A673 (cell line): ENCODE measurements at places on chromosomes 13 and 19.

DNA sequence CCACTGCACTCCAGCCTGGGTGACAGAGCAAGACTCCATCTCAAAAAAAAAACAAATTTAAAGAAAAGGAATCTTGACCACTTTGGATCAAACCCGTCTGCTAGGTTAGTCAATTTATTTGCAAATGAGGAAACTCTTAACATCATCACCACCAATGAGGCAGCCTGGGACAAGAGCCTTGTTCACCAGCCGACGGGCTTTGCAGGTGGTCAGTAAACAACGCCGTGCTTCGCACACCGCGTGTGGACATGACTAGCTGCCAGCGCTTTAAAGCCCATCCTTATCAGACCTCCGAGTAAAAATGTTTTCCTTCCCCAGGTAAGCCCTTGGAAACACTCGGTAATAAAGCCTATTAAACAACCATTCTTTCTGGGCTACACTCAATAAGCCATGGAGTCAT, 41.9 kb downstream of the INSR start:
- no peak for DNase-seq

DNA sequence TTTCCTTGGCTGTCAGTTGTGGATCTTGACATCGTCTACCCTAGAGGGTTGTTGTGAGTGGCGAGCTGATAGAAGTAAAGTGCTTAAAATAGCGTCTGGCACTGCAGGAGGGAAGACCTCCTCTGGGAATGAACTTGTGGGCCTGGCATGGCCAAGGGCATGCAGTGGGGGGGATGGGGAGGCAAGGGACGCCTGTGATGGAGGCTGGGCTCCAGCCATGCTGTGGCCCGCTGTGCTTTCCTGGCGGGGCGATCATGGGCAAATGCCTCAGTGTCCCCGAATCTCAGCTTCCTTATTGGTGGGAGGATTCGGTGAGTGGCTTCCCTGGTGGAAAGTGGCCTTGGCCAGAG, 10.7 kb downstream of the CARM1 start:
- DNase-seq = no peak

- no peak for DNase-seq
Observed at GRCh38 chr13:28055357-28055756, 45.0 kb downstream of the FLT3 start.

DNA sequence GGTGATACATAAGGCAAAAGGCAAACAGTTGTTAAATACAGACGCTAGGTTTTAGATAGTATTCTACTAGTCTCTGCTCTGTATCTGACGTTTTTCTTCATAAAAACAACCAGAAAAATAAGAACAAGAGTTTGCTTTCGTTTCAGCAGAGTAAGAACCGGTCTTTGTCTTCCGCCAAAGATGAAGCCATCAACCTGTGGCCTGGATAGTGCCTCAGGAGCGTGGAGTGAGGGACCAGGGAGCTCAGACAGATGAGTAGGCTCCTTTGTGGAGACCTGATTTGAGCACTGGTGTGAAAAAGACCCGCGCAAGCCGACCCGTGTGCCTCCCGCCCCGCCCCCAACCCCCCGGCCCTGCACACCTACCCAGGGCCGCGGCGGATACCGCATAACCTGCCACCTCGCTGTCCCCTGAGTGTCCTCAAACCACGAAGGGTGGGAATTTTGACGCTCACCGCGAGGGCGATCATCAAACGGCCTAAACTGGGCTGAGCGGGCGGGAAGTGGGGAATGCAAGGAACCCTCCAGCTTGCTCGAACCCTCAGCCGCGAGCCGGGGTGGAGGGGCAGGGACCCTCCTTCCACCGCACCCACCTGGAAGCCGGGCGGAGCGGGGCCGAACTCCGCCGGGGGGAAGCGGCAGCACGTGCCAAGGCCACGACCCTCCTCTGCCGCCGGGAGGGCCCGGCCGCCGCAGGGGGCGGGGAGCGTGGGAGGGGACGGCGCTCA, 866 bp upstream of the LMO7 start:
- DNase-seq = no peak

- no peak for DNase-seq
Observed at GRCh38 chr19:3660493-3661219, 34.1 kb upstream of the CACTIN start.
